Upper lobe of left lung (tissue), 6 donors: ENCODE measurements at places on chromosomes 5 and 9. TPM values are rescaled to one million over a fixed set of nuclear protein-coding genes. Genes with fewer than 3 reads are reported as not detected.

- H3K4me1 ChIP-seq = peaks cover 23% of the 10 kb centered on the region
- H3K27ac ChIP-seq = no peak overlapping the region
- H3K27me3 ChIP-seq = peaks cover 10% of the 10 kb centered on the region
- no peak for DNase-seq
- H3K36me3 ChIP-seq = no peaks in the 10 kb centered on the region
Observed at GRCh38 chr9:134637696-134638501, 3.7 kb upstream of the COL5A1 start.

- H3K36me3 ChIP-seq = peaks cover 11% of the 10 kb centered on the region
- no peaks in the 10 kb centered on the region for H3K27me3 ChIP-seq
- H3K27ac ChIP-seq = no peak overlapping the region
- no peak overlapping the region for H3K4me3 ChIP-seq
- no peaks in the 10 kb centered on the region for H3K4me1 ChIP-seq
Observed at GRCh38 chr5:79642210-79642609, 30.0 kb downstream of the TENT2 start.

GRCh38 chr9:112439171-112439570 is 47.5 kb upstream of the KIAA1958 start:
- DNase-seq = no peak
- no peaks in the 10 kb centered on the region for H3K27me3 ChIP-seq
- H3K4me1 ChIP-seq = no peaks in the 10 kb centered on the region
- H3K27ac ChIP-seq = no peak overlapping the region
- no peak overlapping the region for H3K4me3 ChIP-seq

DNA sequence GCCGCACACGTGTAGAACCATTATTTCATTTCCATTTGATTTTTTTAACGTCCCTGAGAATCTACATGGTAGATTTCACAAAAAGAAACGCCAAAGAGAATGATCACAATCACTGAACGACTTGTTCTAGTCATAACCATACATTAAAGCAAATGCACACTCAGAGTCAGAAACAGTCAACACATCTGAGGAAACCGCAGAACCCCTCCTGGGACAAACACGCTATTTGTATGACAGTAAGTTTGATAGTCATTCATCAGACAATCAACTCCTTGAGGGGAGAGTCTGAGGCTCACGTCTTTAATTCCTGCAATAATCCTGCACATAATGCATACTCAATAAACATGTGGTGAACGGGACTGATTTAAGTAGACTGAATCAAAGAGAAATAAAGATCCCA is 129.2 kb downstream of the MED27 start:
- H3K4me3 ChIP-seq = no peak overlapping the region
- no peaks in the 10 kb centered on the region for H3K36me3 ChIP-seq
- no peak for DNase-seq
- H3K27ac ChIP-seq = no peak overlapping the region
- no peaks in the 10 kb centered on the region for H3K27me3 ChIP-seq

DNA sequence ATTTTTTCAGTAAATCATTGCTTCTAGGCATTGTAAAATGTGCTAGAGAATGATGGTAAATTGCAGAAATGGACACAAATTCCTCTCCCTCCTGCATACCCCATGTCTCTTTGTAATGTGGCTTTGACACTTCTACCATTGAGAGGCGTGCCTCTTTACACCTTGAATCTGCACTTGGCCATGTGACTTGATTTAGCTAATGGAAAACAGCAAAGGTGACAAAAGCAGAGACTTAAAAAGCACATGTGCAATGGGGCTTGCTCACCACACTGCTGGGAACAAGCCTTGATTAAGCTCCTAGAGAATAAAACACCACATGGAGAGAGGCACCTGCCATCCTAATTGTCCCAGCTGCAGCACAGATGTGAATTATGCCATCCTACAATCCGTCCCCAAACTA is 69.9 kb upstream of the NAA35 start:
- no peaks in the 10 kb centered on the region for H3K36me3 ChIP-seq
- DNase-seq = no peak
- no peak overlapping the region for H3K4me3 ChIP-seq

The MYMK gene
- not detected for total RNA-seq

The LRRC19 gene
- not detected for total RNA-seq
